ENCODE measurements at places on chromosomes 1 and 21.

- DNase-seq: no peak
Measured at GRCh38 chr21:36566644-36567043, 86.7 kb upstream of the CLDN14 start.

DNA sequence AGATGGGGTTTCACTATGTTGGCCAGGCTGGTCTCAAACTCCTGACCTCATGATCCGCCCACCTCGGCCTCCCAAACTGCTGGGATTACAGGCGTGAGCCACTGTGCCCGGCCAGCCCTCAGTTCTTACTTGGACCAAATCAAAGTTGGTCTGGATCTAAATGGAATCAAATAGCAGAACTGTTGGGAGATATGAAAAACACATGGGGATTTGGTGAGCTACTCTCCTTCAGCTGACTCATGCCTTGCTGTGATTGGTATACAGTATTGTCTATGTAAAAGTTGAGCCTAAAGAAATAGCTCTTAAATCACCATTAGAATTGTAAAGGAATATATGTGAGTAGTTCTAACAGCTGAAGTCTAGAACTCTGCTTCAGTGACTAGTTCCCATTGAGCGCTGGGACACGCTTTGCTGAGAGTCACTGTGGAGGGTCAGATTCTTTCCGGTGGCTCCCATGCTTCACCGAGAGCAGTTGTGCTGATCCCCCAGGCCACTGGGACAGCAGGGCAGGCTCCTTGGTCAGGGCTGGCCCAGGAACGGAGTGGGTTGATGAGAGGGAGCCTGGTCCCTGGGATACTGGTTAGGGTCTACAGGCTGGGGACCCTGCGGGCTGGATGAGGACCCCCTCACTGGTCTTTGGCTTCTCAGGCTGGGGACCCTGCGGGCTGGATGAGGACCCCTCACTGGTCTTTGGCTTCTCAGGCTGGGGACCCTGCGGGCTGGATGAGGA, 14.0 kb downstream of the PKNOX1 start:
- DNase-seq: peak; percentile 82

- peak; percentile 92 for DNase-seq
Measured at GRCh38 chr1:25711555-25712298, 88.3 kb upstream of the SELENON start.

DNA sequence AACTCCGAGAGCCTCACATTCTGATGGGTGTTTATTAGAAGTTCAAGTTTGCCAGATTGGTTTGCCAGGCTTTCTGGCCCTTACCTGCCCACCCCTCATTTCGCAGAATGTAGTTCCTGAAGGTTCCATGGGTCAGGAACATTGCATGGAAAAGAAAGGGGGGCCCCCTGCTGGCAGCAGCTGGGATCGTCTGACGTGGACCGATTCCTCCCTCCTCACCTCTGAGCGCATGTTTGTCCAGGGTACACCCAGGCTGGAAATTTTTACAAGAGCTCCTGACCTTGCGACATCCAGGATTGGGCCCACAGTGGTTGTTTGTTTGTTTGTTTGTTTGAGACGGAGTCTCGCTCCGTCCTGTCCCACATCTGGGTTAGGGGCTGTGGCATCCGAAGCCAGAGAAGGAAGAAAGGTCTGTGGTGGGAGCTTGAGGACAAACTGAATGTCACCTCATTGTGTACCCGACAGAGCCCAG, 126.0 kb upstream of the TMEM51 start:
- DNase-seq: peak; percentile 54

Measured in IMR-90 (cell line).